IMR-90 (cell line): ENCODE measurements at places on chromosomes 13 and 19.

DNA sequence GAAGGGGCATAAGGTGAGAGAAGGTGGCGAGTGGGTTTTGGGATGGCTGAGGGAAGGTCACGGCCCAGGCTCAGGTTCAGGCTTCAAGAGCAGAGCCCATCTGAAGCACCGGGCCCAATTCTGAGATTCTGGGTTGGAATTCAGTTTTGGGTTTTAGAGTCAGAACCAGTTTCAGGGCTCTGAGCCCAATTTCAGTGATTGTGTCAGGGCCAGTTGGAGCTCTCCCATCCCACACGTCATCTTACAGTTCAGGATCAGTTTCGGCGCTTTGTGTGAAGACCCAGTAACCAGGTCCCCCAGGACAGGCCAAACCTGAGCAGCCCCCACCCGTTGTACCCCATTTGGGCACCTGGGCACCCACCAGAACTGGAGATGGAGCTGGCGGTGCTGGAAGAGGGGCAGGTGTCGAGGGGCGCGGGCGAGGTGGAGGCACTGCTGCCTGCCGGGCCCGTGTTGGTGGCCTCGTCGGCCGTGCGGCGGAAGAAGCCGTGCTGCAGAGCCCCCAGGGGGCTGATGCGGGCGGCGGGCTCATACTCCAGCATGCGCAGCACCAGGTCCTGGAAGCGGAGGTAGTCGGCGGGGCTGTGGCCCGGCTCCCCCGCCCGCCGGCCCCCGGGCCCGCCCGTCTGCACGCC lies 7.5 kb downstream of the DYRK1B start:
- H3K4me3 ChIP-seq: no peak overlapping the region
- no peak for DNase-seq
- H3K27ac ChIP-seq: no peak overlapping the region

GRCh38 chr19:15837221-15837731 lies 21.8 kb upstream of the OR10H1 start:
- no peak overlapping the region for H3K27ac ChIP-seq
- H3K36me3 ChIP-seq: no peaks in the 10 kb centered on the region
- no peaks in the 10 kb centered on the region for H3K4me1 ChIP-seq
- peak overlapping the region; percentile 82 for H3K4me3 ChIP-seq

DNA sequence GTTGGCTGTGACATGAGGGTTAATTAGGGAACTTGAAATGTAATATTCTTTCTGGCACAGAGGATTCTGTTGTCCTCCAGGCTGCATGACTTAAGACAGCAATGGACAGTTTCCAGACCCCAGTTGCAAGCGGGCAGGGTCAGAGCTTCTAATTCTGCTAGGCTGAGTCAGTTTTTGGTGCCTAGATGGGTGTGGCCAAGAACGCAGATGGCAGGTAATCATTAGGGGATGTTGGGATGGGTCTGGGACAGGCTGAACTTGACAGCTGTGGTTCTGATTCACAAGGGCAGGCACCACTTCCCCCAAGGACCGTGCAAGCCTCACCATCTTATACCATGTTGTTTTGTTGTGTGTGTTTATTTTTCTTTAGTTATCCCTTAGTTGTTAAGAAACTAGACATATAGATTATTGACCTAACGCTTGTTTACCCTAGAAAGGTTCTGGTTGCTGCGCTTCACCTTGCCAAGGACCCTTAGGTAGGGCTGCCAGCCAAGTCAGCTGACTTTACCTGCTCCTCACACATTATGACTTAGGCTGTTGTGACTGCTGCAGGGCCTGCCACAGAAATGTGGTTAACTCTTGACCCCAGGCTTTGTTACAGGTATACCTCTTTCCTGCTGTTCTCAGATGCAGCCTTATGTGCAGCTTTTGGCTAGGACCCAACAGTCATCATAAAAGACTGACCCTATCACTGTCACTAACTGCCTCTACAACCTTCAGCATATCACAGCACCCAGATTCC lies 117.7 kb upstream of the KLF12 start:
- H3K27ac ChIP-seq: no peak overlapping the region
- no peak overlapping the region for H3K4me3 ChIP-seq
- DNase-seq: no peak

- peaks cover 45% of the 10 kb centered on the region for H3K36me3 ChIP-seq
- no peak for DNase-seq
- H3K4me1 ChIP-seq: peaks cover 14% of the 10 kb centered on the region
- no peaks in the 10 kb centered on the region for H3K27me3 ChIP-seq
- no peak overlapping the region for H3K4me3 ChIP-seq
These were observed 72.4 kb downstream of the KDM4B start for GRCh38 chr19:5041168-5041912.

GRCh38 chr13:74191410-74191809 lies 57.2 kb upstream of the KLF12 start:
- H3K27me3 ChIP-seq: no peaks in the 10 kb centered on the region
- peaks cover 5% of the 10 kb centered on the region for H3K4me1 ChIP-seq
- no peak overlapping the region for H3K4me3 ChIP-seq
- H3K27ac ChIP-seq: no peak overlapping the region

DNA sequence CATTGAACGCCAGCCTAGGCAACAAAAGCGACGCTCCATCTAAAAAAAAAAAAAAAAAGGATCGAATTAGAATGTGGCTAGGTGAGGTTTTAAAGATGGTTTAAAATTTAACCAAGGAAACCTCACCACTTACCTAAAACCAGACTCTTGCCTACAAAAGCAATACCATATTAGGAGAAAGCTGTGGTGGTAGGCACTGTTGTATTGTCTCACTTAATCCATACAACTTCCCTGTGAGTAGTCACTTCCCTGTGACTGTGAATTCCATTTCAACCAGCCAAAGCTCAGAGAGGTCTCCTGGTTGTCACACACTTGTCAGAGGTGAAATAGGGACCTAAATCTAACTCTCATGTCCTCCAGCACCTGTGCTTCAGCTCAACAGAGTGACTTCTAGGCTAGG lies 15.4 kb downstream of the SHISA2 start:
- no peak overlapping the region for H3K27ac ChIP-seq
- DNase-seq: no peak
- H3K36me3 ChIP-seq: no peaks in the 10 kb centered on the region
- H3K4me1 ChIP-seq: no peaks in the 10 kb centered on the region
- no peak overlapping the region for H3K4me3 ChIP-seq
- H3K27me3 ChIP-seq: no peaks in the 10 kb centered on the region

- H3K4me1 ChIP-seq: no peaks in the 10 kb centered on the region
- H3K27ac ChIP-seq: no peak overlapping the region
These were observed 126.7 kb downstream of the SOX1 start for GRCh38 chr13:112193463-112194166.

- peak; percentile 15 for DNase-seq
- no peak overlapping the region for H3K27ac ChIP-seq
- H3K27me3 ChIP-seq: peaks cover 7% of the 10 kb centered on the region
- H3K4me3 ChIP-seq: no peak overlapping the region
- no peaks in the 10 kb centered on the region; the same call in 1 of the 2 replicates for H3K4me1 ChIP-seq
These were observed 268.5 kb downstream of the MYO16 start for GRCh38 chr13:108897955-108898354.

GRCh38 chr13:30968846-30969245 lies 36.4 kb downstream of the TEX26 start:
- H3K4me1 ChIP-seq: peaks cover 25% of the 10 kb centered on the region
- no peak overlapping the region for H3K4me3 ChIP-seq
- H3K27ac ChIP-seq: no peak overlapping the region
- H3K36me3 ChIP-seq: no peaks in the 10 kb centered on the region
- no peaks in the 10 kb centered on the region for H3K27me3 ChIP-seq
- peak; percentile 55 for DNase-seq

DNA sequence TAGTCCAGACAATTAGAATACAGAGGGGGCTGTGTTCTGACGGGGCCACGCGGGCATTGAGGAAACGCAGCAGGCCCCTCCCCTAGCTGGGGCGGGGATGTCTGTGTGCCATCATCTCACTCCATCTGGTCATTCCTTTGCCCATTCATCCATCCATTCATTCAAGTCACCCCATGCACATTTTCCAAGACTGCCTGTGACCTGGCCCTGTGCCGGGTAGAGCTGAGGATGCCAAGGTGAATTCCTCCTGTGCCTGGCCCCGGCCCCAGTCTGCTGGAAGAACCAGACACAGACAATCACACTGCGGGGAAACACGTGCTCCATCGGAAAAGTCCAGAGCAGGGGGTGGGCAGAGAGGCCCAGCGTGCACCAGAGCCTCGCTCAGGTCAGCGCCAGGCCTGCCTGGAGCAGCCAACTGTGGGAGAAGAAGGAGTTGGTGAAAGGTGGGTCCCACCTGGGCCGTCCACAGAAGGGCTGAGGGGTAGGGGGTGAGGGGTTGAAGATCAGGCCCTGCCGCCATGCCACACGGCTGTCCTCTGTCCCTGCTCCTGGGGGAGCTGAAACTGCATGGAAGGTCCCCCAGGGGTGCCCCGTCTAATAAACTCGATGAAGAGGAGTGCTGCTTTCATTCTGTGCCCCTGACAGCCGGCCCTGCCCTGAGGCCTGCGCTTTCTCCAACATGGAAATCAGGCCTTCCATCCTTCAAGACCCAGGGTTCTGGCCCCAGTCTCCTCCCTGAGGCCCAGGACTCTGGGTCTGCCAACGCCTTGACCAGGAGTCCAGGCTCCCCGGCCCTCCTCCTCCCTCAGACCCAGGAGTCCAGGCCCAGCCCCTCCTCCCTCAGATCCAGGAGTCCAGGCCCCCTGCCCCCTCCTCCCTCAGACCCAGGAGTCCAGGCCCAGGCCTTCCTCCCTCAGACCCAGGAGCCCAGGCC lies 1.6 kb upstream of the CACNG6 start:
- H3K36me3 ChIP-seq: no peaks in the 10 kb centered on the region
- no peak overlapping the region for H3K4me3 ChIP-seq
- no peak for DNase-seq
- no peaks in the 10 kb centered on the region for H3K4me1 ChIP-seq
- peaks cover 32% of the 10 kb centered on the region; the same call in 1 of the 2 replicates for H3K27me3 ChIP-seq
- H3K27ac ChIP-seq: no peak overlapping the region

GRCh38 chr13:34431827-34432581 lies 510.1 kb upstream of the NBEA start:
- H3K4me1 ChIP-seq: no peaks in the 10 kb centered on the region
- H3K27ac ChIP-seq: no peak overlapping the region
- no peak for DNase-seq
- H3K4me3 ChIP-seq: no peak overlapping the region
- no peaks in the 10 kb centered on the region for H3K27me3 ChIP-seq
- no peaks in the 10 kb centered on the region for H3K36me3 ChIP-seq

DNA sequence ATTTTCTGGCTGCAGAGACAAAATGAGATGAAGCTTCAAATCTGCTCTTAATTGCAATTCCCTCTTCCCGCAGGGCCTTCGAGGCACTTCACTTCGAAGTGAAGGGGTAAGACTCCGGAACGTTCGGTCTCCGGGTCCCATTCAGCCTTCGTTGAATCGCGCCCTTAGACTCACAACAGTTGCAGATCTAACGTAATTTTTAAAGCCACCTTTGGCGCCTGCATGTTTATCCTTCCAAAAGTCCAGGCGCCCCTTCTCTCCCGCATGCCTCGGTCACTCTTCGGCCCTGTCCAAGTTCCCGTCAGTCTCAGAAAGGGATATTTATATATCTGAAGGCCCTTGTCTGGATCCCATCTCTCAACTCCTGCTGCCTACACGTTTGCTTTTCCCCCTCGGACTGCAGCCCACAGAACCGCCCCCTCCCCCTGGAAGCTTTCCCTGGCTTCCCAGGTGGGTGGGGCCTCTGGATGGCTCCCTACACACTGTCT lies 915 bp upstream of the KCTD12 start:
- peak overlapping the region; percentile 17; the same call in 1 of the 2 replicates for H3K27ac ChIP-seq
- H3K36me3 ChIP-seq: no peaks in the 10 kb centered on the region
- DNase-seq: no peak
- no peaks in the 10 kb centered on the region; the same call in 1 of the 2 replicates for H3K27me3 ChIP-seq
- H3K4me1 ChIP-seq: peaks cover 4% of the 10 kb centered on the region; the same call in 1 of the 2 replicates
- H3K4me3 ChIP-seq: peak overlapping the region; percentile 67

DNA sequence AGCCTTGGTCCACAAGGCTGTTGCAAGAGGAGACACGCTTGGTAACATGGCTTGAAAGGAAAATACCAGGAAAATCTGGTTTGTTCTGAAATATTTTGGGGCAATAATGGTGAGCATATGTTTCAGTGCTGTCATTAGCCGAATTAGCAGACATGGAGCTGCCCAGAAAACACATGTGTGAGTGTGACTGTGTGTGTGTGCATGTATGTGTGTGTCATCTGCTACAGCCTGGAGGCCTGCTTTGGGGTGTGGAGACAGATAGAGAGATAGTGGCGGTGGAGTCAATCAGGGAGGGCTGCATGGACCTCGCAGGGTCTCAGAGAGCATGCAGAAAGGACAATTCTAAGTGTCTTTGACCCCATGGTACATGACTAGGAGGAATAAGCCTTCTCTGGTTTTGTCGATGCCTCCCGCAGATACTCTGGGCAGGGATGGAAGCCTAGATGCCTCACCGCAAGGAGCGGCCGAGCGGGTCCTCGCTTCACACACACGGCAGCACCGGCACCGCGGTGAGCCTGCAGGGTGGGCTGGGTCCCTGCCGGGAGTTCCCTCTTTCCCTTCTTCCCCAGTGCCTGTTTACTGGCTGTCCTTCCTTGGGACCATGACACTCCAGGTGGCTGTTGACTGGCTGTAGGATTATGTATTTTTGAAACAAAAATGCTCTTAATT lies 3.5 kb downstream of the KCTD15 start:
- no peak overlapping the region for H3K4me3 ChIP-seq
- H3K36me3 ChIP-seq: peaks cover 37% of the 10 kb centered on the region
- H3K27me3 ChIP-seq: no peaks in the 10 kb centered on the region
- no peak for DNase-seq
- no peaks in the 10 kb centered on the region; the same call in 1 of the 2 replicates for H3K4me1 ChIP-seq

DNA sequence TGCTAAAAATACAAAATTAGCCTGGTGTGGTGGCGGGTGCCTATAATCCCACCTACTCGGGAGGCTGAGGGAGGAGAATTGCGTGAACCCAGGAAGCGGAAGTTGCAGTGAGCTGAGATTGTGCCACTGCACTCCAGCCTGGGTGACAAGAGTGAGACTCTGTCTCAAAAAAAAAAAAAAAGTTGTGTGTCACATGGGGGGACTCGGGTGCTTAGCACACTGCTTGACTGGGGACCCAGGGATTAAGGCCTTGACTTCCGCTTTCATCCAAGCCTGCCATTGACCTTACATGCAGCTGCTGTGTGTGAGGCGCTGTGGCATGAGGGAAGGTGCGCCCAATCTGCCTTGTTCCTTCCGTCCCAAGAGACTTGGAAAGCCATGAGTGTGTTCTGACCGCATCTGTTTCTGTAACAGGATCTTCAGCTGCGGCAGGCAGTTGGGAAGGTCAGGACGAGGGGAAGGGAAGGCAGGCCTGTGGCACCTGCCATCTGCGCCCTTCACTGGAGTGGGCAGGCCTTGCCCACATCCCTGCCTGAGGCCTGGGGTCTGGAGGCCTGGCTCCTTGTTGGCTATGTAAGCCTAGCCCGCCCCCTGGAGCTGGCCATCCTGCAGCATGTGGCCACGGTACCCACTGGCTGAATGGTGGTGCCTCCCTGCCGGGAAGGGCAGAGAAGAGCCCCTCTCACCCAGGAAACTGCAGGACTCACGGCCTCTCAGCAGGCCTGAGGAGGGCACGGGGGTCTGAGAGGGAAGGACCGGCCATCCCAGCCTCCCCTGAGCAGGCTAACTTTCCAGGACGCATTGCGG lies 23.0 kb downstream of the PPP1R37 start:
- H3K27me3 ChIP-seq: no peaks in the 10 kb centered on the region
- peaks cover 3% of the 10 kb centered on the region; the same call in 1 of the 2 replicates for H3K36me3 ChIP-seq

DNA sequence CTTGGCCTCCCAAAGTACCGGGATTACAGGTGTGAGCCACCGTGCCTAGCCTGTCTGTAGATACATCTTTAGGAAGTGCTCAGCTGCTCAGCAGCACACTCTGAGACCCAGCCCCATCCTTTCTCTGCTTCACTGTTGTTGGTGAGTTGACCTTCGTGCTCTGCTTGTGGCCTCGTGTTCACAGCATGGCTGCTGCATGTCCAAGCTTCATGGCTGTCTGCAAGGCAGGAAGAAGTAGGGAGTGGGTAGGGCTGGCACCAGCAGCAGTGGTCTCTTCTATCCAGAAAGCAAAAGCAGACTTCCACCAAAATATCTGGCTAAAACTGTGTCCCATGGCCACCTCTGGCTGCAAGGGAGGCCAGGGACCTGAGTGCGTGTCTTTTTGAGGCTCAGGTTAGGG lies 14.2 kb downstream of the B3GNT8 start:
- no peak for DNase-seq
- H3K27ac ChIP-seq: no peak overlapping the region
- peaks cover 40% of the 10 kb centered on the region for H3K36me3 ChIP-seq
- peaks cover 4% of the 10 kb centered on the region for H3K4me1 ChIP-seq
